ENCODE measurements at places on chromosomes 6 and 20.

DNA sequence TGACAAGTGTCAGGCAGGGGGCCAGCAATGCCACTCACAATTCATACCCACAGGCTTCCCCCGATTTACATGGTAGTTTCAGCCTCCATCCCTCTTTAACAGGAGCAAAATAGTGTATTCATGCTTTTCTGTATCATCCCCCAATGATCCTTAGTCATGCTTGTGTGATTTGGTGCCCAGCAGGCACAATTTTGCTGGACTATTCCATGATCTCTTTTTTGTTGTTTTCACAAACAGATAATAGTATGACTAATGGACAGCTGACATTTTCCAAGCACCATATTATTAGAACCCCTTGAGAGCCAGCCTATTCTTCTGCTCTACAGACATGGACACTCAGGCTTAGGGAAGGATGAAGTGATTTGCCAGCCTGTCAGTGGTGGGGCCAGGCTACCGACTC lies 128.2 kb upstream of the RIPOR2 start:
- no peak for DNase-seq

DNA sequence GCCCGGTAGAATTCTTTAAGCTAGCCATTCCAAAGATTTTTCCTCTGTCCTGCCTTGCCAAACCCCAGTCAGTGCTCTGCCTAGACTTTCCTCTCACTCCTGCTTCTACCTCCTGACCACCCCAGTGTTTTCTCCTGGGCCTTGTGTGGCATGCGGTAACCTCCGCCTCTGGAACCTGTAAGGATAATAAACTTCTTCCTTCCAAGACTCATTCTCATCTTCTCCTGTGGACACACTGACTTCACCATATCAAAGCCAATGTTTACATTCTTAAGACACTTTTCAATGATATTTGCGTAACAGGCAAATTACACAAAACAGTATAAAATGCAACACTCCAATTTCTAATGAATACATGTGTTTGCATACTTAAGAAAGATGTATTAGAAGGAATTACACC lies 354.6 kb downstream of the RNF144B start:
- no peak for DNase-seq

GRCh38 chr6:46651816-46652215 lies 802 bp downstream of the CYP39A1 start:
- no peak for DNase-seq

- no peak for DNase-seq
Observed at GRCh38 chr6:136766274-136766673, 26.0 kb downstream of the MAP3K5 start.

- peak; percentile 75 for DNase-seq
Observed at GRCh38 chr20:33945391-33946081, 48.2 kb upstream of the RALY start.

DNA sequence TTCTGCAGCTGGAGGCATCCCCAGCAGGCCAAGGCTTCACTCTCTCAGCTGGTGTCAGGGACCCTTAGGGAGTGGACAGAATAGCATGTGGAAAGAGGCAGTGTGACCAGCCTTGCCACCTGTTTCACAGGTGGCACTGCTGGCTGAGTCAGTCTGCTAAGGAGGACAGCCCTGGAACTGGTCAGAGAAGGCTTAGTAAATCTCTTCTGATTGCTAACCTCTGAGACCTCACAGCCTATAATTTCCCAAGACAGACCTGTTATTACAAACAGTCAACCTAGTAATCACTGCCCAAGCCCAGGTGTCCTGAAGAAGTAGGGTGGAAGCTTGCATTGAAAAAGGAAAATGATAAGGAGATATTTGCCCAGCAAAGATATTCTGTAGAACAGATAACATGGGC lies 26.4 kb upstream of the PAQR8 start:
- no peak for DNase-seq

DNA sequence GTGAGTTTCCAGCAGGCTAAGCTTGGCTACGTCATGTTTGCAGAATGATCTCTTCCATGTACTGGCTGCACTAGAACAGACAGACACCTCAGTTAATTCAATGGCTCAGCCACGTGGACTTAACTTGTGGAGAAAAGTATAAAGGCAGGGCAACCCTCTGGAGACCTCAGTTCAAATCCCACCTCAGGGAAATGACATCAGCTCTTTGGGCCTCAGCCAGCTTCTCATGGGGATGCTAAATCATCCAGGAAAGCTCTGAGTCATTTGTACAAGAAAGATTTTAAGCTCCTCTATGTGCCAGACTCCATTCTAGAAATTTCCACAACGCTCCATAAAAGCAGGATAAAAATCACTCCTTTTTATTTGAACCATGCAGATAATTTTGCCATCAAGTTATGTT lies 128.5 kb upstream of the SALL4 start:
- no peak for DNase-seq

DNA sequence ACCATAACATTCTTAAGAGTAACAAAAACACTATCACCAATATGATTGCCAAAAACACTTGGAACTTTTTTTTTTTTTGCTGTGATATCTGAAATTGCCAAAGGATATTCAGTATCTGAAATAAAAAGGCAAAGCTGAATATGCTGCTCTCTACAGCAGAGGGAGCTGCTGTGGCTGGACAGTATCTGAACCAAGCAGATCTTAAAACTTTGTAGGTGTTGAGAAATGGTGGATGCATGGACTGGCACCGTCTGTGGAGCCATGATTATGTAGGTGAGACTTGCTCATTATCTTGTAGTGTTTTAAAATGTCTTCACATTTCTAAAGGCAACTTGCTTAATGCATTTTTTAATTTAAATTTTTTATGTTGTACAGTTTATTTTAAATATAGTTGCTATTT lies 9.2 kb downstream of the PDCD2 start:
- DNase-seq = no peak

- DNase-seq = no peak
Observed at GRCh38 chr6:151389618-151390275, 1.6 kb downstream of the ZBTB2 start.

GRCh38 chr6:112017760-112018537 lies 36.0 kb upstream of the CCN6 start:
- no peak for DNase-seq

DNA sequence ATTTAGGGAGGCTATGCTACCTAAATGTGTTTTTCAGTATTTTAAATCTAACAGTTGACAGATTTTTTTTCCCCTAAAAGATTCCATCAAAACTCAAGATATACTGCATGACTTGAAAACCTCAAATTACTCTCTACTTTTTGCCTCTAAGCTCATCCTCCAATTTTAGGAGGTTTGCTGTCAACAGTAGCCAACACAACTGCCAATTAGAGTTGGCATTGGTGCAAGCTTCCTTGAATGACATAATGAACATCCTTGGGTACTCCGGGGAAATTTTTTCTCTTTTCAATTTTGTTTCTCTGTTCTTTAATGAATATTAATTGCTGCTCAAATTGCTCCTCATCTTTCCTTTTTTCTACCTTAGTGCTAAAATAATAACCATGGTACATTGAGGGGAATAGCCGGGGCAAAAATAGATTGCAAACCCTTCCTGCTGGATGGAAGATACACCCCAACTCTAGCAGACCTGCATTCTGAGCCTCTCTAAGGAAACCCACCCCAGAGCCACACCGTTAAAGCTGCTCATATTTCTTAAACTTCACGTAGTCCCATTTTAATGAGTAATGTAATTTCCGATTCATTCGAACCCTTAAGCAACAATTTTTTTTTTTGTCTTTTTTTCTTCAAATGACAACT lies 34.3 kb downstream of the SLC22A23 start:
- DNase-seq = no peak

DNA sequence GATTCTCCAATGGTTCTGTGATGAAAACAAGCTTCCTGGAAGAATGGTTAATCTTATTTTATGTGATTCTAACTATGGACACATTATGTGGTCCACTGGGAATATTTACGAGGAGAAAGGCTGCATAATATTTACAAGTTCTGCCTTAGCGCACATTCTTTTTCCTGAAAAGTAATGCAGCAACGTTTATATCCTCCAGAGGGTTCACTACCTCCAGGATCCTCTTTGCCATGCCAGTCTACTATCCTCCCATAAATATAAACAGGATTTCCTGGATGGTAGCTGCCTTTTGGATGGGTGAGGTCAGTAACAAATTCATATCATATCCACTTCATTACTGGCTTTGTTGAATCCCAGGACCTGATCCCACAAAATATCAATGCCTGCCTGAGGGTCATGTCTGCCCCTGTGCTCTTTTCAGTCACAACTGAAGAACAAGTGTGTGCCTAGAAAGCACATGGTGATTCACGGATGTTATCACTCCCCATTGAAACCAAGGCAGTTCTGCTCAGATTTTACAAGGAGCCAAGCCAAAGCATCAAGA lies 30.4 kb downstream of the ADGRF5 start:
- no peak for DNase-seq

GRCh38 chr6:148952147-148953035 lies 205.6 kb downstream of the UST start:
- no peak for DNase-seq

DNA sequence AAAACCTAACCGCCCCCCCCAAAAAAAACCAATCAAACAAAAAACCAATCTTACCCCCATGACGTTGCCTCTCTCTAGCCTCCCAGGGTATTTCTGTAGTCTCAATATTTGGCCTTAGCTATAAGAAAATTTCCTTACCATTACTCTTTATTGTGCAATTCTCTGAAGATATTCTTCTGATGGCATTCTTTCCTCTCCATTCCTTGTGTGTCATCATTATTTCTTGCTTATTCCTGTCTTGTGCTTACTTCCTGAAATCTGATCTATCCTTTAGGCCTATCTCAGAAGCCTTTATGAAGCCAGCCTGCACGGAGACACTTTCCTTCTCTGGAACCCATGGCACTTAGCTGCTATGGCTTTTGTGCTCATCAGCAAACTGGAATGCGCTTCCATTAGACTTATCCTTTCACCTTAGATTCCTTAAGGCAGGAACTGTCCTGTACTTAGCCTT lies 65.9 kb upstream of the DDR1 start:
- no peak for DNase-seq

DNA sequence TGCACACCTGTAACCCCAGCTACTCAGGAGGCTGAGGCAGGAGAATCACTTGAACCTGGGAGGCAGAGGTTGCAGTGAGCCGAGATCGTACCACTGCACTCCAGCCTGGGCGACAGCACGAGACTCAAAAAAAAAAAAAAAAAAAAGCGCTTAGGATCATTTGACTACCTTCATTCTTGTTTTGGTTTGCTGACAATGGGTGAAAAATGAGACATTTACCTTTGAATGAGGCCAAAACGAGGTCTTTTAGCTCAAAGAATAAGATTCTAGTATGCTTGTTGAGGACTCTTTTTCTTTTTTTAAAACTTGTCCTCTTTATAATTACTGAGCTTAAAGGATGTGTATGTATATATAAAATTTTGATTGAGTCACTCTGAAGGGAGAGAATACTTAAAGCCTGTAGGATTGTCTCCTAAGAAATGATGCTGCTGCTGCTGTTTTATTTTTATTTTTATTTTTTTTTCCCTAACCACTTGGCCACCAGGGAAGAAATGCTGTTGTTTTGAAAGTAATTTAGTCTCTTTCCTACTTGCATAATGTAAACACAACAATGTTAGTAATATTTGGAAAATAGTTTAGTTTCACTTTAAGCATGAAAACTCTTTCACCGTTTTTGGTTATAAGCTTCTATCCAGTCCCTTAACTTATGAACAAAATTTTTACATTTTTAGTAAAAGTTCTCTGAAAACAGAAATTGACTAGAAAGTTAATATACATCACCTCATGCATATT lies 7.9 kb downstream of the UBR2 start:
- no peak for DNase-seq

DNA sequence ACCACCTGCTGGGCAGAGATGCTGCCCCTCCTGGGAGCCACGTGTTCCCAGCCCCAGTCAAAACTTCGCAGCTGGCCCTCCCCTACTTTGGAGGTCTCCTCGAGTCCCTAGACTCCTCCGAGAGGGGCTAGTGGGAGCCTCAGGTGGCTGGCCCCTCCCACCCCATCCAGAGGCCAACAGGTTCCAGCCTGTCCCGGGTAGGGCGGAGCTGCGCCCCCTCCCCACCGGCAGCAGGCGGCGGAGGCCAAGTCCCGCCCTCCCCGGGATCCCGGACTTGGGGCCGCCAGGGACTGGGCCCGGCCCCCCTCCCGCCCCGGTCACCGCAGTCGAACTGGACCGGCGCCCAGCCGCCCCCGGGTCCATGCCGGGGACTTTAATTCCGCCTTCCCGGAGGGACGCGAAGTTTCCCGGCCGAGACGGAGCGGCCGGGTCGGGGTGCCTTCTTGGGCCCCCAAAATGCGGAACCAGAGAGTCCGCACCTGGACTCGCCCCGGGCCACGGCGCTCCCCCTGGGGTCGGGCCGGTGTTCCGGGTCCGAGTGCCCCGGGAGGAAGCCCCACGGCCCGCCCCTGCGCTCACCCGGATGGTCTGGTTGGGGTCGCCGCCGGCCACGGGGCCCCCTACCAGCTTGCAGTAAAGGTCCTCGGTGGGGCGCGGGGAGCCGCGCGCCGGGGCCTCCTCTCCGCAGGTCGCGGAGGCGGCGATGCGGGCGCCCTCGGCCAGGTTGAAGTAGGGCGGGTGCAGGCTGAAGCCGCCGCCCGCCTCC lies 559 bp downstream of the LAMA5 start:
- DNase-seq = no peak

GRCh38 chr6:129583866-129584265 lies 126.1 kb downstream of the ARHGAP18 start:
- DNase-seq = no peak

DNA sequence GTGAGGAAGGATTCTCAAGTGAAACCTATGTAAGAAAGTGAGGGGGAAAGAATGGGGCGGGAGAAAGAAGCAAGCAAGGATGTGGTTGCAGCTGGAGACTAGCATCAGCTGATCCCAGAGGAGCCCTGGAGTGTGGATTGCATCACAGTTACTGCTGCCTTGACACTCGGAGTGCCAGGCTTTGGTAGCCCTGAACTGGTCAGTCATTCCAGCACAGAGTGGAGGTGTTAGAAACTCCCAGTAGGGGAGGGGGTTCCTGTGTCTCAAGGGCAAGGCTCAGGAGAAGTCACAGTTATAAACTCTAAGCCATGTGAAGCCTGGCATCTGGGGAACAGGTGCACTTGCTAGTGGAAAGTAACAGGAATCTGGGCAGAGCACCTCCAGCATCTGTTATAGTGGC lies 23.5 kb downstream of the SNAP25 start:
- DNase-seq = no peak

- DNase-seq = no peak
Observed at GRCh38 chr6:80537118-80537972, 430.9 kb downstream of the BCKDHB start.

GRCh38 chr6:39898625-39899024 lies 35.6 kb downstream of the MOCS1 start:
- no peak for DNase-seq

- no peak for DNase-seq
Observed at GRCh38 chr6:24327756-24328155, 30.1 kb downstream of the DCDC2 start.

GRCh38 chr6:45377043-45377553 lies 636 bp downstream of the SUPT3H start:
- no peak for DNase-seq

GRCh38 chr6:106122938-106123656 lies 37.0 kb downstream of the PRDM1 start:
- DNase-seq = no peak

DNA sequence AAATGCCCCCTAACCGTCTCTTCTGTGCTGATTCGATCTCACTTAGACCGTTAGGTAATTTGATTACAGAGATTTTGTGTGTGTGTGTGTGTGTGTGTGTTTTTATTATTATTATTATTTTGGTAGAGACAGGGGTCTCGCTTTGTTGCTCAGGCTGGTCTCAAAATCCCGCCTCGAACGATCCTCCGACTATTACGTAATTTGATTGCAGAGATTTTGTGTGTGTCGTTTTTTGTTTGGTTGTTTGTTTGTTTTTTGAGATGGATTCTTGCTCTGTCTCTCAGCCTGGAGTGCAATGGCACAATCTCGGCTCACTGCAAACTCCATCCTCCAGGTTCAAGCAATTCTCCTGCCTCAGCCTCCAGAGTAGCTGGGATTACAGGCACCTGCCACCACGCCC lies 28.3 kb downstream of the FOXF2 start:
- no peak for DNase-seq
